T-helper 1 cell (primary cell): ENCODE measurements at places on chromosomes 4 and X.

DNA sequence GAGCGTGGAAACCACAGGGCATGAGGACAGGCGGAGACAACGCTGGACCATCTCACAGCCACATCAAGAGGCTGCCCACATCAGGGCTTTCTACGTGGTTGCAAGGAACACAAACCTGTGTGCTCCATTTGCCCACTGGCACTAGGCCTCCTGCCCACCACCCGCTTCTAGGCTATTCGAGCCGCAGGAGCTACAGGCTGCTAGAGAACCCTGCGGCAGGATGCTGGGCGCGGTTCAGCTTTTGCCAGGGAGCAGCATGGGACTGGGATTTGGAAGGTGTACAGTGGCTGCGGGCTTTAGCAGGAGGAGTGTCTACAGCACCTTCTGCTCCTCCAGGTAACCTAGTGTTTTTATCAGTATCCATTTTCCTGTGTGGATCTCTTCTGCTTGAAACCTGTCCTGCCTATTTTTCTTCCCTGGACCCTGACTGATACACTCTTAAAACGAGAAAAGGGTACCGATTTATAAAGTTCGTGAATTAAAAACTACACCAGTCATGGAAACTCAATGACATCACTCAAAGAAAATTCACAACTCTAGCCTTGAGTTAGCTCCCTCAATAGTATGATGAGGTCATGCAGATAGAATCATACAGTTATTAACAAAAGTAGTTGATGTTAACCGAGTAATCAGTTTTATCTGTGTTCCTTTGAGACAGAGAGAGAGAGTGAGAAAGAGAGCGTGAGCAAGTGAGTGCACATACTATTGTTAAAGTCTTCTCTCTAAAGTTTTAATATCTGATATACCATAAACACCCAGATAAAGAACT is 12.8 kb downstream of the NOP14 start:
- DNase-seq, result no peak

- DNase-seq, result no peak
Measured at GRCh38 chr4:58453956-58454355, 1343.8 kb upstream of the IGFBP7 start.

- no peak for DNase-seq
Measured at GRCh38 chr4:169716677-169717076, 41.1 kb downstream of the HPF1 start.

DNA sequence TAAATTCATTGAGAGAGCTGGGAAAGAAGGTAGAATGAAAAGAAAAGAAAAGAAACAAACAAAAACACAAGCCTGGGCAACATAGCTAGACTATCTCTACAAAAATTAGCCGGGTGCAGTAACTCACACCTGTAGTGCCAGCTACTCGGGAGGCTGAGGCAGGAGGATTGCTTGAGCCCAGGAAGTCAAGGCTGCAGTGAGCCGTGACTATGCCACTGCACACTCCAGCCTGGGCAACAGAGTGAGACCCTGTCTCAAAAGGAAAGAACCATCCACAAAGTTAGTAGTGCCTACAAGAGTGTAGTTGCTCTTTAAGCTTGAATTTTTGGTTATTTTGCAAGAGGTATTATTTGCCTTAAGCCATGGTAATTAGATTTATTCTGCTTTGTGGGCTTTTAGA is 157.7 kb downstream of the CBR4 start:
- no peak for DNase-seq

GRCh38 chr4:102959496-102959895 is 60.0 kb downstream of the SLC9B1 start:
- DNase-seq, result no peak

GRCh38 chr4:10316851-10317250 is 140.4 kb downstream of the ZNF518B start:
- DNase-seq, result no peak

GRCh38 chr4:78592088-78592783 is 40.7 kb downstream of the ANXA3 start:
- DNase-seq, result peak; percentile 20

GRCh38 chrX:96578781-96579180 is 105.9 kb upstream of the DIAPH2 start:
- no peak for DNase-seq

GRCh38 chr4:150126201-150126863 is 48.1 kb downstream of the DCLK2 start:
- DNase-seq, result no peak

GRCh38 chrX:151402719-151403390 is 5.8 kb downstream of the VMA21 start:
- DNase-seq, result no peak

- no peak for DNase-seq
Measured at GRCh38 chr4:167555338-167556022, 321.2 kb upstream of the SPOCK3 start.

DNA sequence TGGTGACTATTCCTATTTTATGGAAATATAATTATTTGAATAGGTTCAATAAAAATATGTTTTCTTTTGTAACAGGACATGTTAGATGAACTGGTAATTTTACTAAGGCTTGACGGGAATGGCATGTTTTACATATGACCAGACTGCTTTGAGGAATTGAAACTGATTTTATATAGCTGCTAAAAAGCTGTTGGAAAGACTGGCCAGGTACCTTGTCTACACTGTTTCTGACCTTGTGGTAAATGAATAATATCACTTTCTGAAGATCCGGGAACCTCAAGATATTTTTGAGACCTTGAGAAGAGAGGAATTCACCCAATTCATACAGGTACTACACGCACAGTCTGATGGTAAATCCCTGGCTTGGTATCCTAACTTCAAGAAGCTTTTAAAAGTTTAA is 42.1 kb upstream of the USP46 start:
- DNase-seq, result no peak
